ENCODE measurements at places on chromosomes 7 and 10.

- DNase-seq, result no peak
Observed at GRCh38 chr10:70169011-70169410, 1.3 kb downstream of the SAR1A start.

- DNase-seq, result no peak
Observed at GRCh38 chr10:13349463-13350274, 1.6 kb upstream of the SEPHS1 start.

GRCh38 chr10:71970331-71970730 lies 6.1 kb downstream of the CHST3 start:
- no peak for DNase-seq

GRCh38 chr7:101910991-101911799 lies 93.8 kb downstream of the CUX1 start:
- DNase-seq, result no peak

GRCh38 chr7:91126762-91127161 lies 137.5 kb upstream of the FZD1 start:
- no peak for DNase-seq

GRCh38 chr7:2461268-2462026 lies 14.8 kb downstream of the GRIFIN start:
- no peak for DNase-seq

DNA sequence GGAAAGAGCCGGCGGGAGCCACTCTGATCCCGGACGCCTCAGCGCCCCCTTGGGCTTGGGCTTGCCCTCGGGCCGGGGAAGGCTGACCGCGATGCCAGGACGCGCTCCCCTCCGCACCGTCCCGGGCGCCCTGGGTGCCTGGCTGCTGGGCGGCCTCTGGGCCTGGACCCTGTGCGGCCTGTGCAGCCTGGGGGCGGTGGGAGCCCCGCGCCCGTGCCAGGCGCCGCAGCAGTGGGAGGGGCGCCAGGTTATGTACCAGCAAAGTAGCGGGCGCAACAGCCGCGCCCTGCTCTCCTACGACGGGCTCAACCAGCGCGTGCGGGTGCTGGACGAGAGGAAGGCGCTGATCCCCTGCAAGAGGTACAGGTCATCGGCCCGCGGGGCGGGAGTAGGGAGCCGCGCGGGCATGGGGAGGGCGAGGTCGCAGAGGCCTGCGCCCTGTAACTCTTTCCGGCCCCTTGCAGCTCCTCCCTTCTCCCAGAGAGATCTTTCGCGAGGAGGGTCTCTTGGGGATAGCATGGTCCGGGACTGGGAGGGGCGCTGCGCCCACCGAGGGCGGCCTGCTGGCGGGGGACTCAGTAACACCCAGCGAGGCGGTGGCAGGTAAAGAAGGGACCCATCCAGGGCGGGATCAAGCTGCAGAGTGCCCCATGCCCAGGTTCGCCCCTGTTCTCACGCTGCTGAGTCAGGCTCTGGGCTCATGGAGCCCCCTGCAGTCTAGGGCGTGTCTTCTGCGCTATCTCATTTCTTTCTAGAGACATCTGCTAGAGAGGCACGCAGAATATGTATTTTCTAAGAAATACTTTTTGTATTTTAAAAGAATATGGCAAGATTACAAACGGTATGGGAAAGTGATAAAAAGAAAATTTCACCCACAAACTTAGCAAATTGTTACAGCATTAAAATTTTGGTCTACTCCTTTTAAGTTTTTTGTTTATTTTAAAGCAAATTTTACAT lies 687 bp downstream of the EPDR1 start:
- no peak for DNase-seq

DNA sequence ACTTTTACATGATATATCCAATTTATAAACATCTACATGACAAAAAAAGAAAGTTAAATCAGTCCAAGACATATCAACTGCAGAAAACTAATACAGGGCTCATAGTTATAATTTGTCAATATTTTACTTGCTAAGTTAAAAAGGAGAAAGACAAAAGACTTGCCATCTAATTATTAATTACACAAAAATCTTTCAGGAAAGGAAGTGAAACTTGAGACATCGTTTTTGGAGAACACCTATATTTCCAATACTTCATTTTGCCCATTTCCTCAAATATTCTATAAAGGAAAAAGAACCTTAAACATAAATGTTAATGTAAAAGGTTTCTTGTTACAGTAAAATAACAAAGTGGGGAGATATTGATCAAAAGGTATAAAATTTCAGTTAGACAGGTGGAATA lies 148.7 kb downstream of the CACNA2D1 start:
- DNase-seq, result no peak

DNA sequence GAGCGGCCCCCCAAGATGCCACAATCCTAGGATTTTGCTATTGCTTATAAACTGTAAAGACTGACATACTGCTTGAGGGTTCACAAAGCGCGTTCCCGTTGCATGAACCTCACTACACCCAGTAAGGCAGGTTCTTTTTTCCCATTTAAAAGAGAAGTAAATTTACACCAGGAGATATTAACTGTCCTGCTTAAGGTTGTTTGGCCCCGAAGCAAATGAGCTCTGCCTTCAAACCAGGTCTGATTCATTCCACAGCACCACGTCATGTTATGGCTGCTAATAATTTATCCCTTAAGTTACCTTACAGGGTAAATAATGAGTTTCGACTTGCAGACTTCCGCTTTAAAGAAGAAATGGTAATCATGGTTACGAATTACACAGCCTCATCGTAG lies 559 bp upstream of the FKBP14 start:
- no peak for DNase-seq

DNA sequence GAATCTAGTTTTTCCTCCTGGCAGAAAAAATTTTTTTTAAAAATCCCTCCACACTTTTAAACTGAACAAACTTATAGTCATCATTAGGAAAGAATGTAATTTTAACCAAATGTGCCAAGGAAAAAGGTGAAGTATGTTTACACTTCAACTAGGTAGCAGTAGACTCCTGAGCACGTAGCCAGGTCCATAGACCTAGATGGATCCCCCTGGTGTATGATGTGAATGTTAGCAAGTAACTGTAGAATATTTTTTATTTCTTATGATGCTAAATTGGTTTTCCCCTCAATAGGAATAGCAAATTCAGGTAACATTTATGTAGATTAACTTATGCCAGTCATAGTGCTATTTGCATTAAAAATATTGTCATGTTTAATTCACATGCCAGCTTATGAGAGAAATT lies 19.6 kb downstream of the CABCOCO1 start:
- no peak for DNase-seq

DNA sequence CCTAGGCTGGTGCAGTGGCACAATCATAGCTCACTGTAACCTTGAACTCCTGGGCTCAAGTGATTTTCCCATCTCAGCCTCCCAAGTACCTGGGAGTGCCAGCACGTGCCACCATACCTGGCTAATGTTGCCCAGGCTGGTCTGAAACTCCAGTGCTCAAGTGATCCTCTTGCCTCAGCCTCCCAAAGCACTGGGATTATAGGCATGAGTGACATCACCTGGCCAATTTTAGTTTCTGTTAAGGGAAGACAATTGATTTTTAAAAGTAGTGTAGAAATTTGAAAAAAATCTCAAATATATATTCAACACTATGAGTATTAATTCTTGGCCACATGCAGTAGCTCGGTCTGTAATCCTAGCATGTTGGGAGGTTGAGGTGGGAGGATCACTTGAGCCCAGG lies 121.9 kb upstream of the RHEB start:
- no peak for DNase-seq

- no peak for DNase-seq
Observed at GRCh38 chr7:44048031-44048795, 3.7 kb downstream of the DBNL start.

DNA sequence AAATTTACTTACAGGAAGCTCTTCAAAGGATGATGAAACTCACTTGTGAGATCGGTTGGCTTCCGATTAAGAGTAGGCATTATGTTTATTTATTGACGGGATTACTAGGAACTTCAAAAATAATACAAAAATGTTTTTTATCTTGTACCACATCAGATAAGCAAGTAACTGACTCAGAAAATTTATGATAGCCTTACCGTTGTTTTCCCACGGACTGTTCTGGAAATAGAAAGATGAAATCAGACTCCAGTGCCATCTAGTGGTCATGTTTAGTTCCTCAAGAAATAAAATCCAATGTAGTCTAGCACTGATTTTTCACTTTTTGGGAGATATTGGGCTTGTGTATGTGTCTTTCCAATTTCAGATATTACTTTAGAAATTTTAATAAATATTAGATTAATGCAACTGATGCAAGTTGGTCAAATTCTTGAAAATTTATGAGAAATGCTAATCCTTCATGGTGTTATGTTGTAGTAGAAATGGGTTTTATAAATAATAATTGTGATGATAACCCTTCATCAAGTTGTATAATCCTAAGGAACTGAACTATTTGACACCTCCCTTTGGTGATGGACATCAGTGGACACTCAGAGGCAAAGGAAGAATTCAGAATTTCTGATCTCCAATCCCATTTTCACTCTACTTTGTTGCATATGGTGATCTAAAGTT lies 168.8 kb downstream of the TMEM26 start:
- peak; percentile 33 for DNase-seq

DNA sequence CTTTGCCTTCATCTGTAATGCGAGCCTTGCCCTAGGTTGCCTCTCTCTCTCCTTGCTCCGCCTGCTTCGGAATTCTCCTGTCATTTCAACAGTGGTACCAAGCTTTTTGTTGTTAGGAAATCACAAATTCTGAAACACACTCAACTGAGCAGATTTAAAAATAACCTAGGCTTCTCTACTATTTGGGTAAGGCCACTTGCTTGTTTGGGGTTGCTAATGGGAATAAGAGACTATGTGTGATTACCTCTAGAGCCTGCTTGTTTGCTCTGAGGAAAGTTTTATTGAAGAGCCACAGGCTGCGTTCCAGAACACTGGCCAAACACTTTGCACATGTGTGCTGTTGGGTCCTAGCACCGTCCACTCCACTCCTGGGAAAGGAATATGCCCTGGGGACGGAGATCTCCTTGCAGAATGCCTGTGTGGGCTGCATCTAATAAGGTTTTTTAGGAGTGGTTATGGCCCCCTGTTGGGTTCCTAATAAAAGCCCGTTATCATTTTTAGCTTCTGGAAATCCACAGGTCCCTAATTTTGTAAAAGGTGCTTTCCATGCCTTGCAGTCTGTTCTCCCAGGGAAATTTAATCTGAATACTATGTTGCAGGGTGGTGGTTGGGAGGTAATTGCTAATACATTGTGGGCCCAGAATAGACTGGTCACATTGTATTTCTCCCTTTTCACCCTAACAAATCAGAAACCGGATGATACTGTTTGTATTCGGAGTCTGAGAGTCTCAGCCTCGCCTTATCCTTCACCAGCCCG lies 68.7 kb upstream of the KLF6 start:
- no peak for DNase-seq

DNA sequence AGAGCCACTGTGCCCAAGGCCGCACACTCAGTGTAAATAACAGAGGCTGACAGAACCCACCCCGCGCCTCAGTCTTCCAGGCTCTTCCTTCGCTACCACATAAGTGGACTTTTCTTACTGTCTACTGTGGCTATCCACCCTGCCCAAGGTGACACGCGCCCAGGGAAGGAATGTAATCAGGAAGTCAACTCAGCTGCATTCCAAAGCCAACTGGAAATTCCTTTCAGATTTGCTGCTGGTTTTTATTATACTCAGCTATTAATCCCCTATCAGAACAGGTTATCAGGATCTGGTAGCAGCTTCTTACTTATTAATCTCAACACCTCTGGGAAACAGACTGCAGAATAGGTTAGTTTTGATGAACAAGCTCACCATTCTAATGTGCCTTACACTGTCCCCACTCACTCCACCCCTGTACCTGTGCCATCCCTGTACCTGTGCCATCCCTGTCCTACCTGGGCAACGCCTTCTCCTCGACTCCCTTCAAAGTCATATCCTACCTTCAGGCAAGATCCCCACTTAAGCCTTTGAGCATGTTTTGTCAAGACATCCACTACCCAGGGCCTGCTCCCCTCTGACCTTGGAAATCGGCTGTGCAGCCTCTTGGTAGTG lies 90.7 kb downstream of the NHLRC2 start:
- DNase-seq, result no peak

DNA sequence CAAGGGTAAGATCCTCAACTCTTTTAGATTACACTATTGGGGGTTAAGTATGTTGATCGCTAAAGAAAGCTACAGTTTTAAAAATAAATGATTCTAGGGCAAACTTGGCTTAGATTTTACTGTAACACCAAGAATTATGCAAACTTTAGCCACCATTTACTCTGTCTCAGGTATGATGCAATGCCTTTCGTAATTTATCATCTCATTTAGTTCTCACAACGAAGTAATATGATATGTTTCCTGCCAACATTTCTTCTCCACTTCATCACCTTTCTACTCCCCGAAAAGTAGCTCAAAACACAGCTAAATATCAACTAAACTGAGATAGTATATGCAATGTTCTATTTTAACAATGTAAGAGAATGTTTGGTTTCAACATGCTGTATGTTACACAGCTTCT lies 21.1 kb downstream of the FAM133B start:
- no peak for DNase-seq

- DNase-seq, result no peak
Observed at GRCh38 chr7:20577441-20578071, 37.9 kb upstream of the ABCB5 start.

- DNase-seq, result no peak
Observed at GRCh38 chr7:110432061-110432553, 658.8 kb upstream of the LRRN3 start.

DNA sequence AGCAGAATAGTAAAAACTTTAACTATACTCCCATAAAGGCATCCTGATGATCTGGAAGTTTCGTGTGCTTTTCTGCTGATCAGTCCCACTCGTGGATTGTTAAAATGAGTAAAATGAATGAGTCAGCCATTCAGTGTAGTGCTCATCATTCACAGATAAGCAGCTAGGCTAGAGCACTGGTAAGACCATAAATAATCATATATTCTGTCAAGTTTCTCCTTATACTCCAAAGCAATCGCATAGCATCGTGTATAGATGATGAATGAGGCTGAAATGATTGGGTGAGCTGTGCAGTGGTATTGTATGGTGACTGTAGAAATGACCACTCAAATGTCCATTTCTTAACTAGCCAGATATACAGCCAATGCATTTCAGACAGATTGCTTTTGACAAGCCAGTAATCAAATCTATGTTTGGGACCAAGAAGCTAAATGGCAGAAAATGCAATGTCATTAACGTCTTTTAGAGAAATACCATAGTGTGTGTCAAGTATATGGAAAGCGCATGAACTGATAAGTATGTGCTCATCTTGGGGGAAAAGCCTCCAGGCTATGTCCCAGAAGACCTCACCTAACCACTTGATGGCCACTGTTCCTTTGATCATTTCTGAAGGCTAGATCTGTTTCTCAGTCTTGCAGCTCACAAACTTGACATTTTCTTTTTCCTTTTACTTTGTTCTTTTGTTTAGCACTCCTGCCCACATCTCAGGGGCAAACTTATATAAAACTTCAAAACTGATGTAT lies 227.2 kb upstream of the FAM3C start:
- DNase-seq, result no peak

- DNase-seq, result no peak
Observed at GRCh38 chr7:114444196-114444595, 29.6 kb downstream of the FOXP2 start.

DNA sequence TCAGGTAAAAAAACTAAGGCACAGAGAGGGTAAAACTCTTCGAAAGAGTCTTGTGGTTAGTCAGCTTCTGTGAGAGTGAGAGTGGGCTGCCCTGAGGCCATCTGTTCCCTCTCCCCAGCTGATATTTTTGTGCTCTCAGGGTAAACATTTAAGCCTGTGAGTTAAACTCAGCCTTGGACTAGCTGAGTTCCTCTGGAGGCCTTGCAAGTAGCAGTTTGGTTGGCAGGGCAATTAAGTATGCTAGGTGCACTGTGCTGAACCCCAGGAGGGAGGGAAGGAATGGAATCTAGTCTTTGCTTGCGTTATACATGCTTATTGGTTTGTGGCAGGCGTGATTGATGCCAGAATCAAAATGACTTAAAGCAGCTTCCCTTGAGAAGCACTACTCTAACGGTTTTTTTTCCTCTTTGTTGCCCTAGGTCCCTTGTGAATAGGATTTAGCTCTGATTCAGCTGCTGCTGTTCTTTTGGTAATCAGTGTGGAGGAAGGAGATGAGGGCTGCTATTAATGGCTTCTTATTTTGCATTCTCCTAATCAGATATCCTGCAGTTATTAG lies 140.2 kb downstream of the AUTS2 start:
- no peak for DNase-seq

All from NCI-H748 treated with DMSO at 0.1 percent for 48 hours (cell line).